ENCODE measurements at places on chromosomes 13 and 19.
A peak's percentile ranks its signal among the peaks of the same experiment; 100 is the strongest.

GRCh38 chr19:54440641-54441040 is 8.4 kb upstream of the LENG8 start:
- no peak for DNase-seq

GRCh38 chr13:68810660-68811059 is 1297.0 kb upstream of the ATXN8OS start:
- no peak for DNase-seq

DNA sequence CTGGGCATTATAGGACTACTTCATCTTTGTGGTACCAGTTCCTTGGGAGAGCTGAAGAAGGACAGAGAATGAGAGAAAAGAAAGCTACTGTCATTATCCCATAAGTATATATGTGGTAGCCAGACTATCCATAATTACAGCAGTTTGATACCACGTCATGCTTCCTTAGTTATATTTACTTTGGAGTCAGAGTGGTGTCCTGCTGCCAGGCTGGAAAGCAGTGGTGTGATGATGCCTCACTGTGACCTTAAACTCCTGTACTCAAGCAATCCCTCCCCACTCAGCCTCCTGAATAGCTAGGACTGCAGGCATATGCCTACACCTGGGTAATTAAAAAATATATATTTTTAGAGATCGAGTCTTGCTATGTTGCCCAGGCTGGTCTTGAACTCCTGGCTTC is 57.8 kb downstream of the WTIP start:
- no peak for DNase-seq

GRCh38 chr19:6996810-6997209 is 24.4 kb downstream of the MBD3L2B start:
- no peak for DNase-seq

DNA sequence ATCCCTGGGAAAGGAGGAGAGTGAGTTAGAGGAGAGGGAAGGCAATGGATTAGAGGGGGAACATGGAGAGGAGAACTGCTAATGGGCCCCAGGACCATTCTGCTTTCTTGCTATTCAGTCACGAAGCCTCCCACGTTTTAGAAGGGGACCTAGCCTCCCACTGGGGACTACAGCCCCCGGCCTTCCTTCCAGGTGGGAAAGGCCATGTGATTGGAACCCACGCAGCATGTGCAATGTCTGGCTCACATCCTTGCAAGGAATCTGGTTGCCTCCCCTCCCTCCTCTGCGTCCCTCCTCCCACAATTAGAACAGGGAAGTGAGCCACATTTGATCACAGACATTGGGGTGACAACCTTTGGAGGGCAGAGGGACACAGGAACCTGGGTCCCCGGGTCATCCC is 22.5 kb upstream of the PLA2G4C start:
- no peak for DNase-seq

DNA sequence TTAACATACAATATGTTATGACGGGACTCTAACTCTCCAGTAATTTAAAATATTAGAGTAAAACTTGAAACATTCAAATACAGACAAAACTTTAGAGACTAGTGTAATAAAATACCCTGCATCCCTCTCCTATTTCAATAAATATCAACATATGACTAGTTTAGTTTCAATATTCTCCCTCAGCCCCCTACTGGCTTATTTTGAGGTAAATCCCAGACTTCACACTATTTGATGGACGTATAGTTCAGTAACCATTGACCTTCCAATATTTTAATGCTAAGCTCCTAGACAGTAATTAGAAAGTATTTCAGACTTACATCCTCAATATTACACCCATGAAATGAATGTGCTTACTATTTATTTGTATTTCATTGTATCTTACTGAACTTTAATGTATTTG is 180.7 kb upstream of the STARD13 start:
- DNase-seq: no peak

DNA sequence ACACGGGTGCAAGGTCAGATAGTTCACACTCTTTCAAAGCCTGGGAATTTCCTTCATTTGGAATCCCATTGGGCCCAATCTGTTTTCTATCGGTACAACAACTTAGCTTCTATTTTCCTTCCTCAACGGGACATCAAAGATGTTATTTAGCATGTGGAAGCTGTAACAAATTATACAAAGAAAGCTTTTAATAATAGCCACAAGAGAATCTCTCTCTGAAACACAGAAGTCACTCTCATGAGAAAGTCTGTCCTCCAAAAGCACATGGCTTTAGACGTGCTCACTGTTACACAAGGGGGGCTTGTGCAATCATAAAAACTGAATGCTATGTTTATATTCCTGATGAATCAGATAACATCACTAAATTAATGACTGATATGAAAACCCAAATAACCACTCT is 28.9 kb upstream of the CYSLTR2 start:
- DNase-seq: no peak

GRCh38 chr19:29596080-29596727 is 9.9 kb upstream of the POP4 start:
- no peak for DNase-seq

- DNase-seq: no peak
Observed at GRCh38 chr19:5645409-5645808, 22.5 kb downstream of the SAFB start.

- no peak for DNase-seq
Observed at GRCh38 chr13:76717092-76717491, 169.1 kb downstream of the KCTD12 start.

GRCh38 chr19:17456127-17456526 is 4.6 kb downstream of the NXNL1 start:
- no peak for DNase-seq

DNA sequence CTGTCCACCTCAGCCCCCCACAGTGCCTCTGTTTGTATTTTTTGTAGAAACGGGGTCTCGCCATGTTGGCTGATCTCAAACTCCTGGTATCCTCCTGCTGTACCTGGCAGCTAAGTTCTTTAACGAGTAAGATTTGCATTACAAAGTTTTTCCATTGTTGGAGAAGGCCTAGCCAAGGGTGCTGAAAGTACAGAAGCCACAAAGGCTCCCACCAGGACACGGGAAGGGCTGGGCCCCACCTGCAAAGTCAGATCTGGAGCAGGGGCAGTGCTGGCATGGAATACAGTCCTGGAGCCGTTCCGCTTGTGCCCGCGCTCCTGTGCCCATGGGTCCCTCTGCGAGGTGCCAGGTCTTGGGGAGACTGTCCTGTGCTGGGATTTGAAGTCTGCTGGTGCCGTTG is 12.1 kb downstream of the FZR1 start:
- DNase-seq: no peak

DNA sequence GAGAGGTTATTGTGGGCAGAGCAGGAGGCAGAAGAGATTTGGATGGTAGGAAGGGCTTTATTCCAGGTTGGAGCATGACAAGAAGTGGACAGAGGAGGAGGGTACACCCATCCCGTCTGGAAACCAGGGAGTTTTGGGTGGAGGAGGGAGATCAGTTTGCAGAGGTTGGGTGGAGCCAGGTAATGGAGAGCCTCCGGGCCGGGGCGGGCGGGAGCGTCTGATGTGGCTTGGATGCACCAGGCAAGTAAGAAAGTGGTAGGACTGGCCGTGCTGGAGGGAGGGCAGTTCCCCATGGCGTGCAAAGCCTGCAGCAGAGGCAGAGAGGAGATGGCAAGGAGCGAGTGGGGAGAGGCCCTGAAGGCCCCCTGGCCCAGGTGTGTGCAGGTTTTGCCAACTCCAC is 10.9 kb downstream of the IGFLR1 start:
- no peak for DNase-seq

GRCh38 chr13:87671031-87671752 is at the start of gene SLITRK5:
TSS of gene SLITRK5 (plus strand) at chr13:87671371. CDS start at chr13:87675389, 4,018 bp downstream.
- peak; percentile 71 for DNase-seq

GRCh38 chr19:15433519-15434069 is 14.8 kb upstream of the AKAP8L start:
- no peak for DNase-seq

DNA sequence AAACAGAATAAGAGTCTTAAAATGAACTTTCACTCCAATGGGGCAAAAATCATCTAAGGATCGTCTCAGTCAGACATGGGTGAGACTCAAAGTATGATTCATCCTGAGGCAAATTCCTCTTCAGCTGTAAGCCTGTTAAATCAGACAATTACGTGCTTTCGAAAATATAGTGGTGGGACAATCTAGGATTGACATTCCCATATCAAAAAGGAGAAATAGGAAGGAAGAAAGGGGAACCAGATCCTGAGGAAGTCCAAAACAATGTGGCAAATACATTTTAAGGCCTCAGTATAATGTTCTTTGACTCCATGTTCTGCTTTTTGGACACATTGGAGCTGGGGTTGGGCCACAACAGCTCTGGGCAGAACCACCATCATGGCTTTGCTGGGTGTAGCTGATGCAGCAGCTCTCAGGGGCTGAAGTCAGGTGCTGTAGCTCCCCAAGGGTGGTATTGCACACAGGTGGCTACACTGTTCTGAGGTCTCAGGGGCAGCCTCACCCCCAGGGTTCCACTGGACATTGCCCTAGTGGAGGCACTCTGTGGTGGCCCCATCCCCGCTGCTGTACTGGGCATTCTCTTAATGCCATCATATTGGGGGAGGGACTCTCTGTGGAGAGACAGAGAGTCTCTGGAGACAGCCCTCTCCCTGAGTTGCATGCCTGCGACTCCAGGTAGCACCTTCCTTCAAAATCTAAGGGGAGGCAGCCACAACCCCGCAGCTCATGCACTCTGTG is 5.7 kb upstream of the FPR3 start:
- DNase-seq: no peak

GRCh38 chr13:53775807-53776206 is 747.2 kb downstream of the OLFM4 start:
- no peak for DNase-seq

DNA sequence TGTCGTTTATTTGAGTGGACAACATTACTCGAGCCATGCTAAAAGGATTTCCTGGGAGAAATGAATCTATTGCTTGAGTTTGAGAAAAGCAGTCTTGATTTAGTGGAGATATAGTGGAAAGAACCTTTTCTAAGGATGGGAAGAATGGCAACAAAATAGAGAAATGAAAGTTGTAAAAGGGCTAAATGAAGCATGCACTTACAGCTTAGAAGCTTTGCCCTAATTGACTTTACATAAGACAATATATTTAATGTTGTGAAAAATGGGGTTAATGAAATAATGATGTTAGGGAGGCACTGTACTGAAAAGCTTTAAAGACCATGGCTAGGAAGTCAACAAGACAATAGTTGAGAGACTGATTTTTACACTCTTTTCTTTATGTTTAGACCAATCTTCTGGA is 35.4 kb downstream of the SLC10A2 start:
- no peak for DNase-seq

GRCh38 chr13:34411177-34411576 is 530.9 kb upstream of the NBEA start:
- DNase-seq: no peak

DNA sequence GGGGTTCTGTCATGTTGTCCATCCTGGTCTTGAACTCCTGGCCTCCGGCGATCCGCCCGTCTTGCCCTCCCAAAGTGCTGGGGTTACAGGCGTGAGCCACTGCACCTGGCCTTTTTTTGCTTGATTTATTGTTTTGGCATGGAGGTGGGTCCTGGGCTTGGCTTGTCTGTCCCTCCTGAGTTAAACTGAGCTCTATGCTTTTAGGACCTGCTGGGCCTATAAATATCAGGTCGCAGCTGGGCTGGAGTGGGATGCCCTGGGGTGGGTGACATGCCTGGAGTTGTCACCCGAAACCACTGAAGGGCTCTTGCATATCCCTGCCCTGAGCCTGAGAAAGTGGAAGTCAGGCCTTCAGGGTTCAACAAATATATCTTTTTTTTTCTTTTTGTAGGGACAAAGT is 5.5 kb downstream of the ARRDC5 start:
- no peak for DNase-seq

DNA sequence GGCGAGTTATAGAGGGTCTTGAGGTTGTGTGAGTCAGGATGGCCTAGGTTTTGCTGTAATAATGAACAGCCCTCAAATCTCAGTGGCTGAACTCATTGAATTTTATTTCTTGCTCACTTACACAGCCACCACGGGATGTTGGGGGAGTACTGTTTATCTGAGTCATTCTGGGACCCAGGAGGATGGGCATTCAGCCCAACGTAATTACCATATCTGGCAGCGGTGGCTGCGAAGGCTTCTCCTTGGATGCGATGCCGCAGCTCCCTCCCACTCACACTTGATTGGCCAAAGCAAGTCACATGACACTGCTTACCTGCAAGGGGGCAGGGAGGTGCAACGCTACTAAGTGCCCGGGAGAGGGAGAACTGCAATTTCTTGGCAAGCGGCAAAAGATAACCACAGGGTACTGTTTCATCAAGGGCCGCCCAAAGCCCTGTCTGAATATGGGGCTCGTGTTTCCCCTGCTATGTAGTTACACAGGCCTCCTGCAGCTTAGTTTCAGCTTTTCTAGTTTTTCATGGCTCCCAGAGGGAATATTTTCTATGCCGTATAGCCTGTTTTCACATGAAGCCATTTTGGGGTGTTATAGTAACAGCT is 19.9 kb downstream of the ZSWIM9 start:
- peak; percentile 44 for DNase-seq

Measured in stimulated activated CD4-positive, alpha-beta T cell treated with anti-CD3 and anti-CD28 coated beads, Interleukin-4, amount 100 ng/mL, for 1 hour (primary cell).